ENCODE measurements at places on chromosomes 1 and 21.

DNA sequence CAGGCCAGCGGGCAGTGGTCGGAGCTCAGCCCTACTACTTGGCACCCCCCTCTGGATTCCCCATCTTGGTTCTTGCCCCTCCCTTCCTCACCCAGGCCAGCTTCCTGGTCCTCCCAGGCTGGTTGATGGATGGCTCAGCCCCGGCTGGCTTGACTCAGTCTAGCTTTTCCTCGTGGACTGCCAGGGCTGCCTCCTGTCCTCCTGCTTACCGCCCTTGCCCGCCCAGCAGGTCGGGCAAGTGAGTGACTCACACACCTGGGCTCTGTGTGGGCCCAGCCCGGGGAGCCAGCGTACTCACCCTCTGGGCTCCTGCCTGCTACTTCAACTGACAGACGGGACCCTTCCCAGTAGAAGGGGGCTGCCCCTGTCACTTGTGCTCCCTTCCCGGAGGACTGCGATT lies 19.5 kb upstream of the ARHGEF10L start:
- no peak for DNase-seq

GRCh38 chr1:75612976-75613375 lies 2.1 kb upstream of the SLC44A5 start:
- DNase-seq, result no peak

GRCh38 chr1:13707164-13707563 lies 7.2 kb downstream of the PRDM2 start:
- no peak for DNase-seq

- no peak for DNase-seq
Observed at GRCh38 chr1:36108314-36108713, 16.7 kb downstream of the COL8A2 start.

DNA sequence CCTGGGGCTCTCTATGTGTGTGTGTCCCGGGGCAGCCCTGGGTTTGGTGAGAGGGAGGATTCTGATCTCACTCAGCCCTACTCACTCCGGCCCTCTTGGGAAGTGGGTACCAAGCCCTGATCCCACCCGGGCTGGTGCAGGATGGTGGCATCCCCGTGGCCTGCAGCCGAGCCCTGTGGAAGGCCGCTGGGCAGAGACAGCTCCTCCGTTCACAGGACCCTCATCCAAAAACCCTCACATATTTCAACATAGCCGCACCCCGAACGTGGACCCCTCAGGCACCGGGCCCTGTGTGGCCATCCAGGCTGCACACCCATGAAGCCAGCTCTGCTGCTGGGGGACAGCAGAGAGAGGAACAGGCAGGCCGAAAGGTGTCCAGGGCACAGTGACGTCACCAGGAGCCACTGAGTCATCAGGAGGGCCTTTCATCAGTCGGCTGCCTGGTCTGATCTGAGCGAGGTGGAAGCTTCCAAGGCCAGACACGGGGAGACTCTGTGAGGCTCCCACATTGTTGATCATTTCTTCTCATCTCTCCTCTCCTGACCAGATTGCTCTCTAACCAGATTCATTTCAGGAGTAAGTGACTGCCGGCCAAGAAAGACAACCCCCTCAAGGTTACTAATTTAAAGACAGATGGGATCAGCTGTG lies 16.2 kb upstream of the GPR157 start:
- no peak for DNase-seq
